Stimulated activated CD8-positive, alpha-beta memory T cell treated with anti-CD3 and anti-CD28 coated beads, Interleukin-4, amount 100 ng/mL, for 4 hours (primary cell): ENCODE measurements at places on chromosomes 5 and 9.

GRCh38 chr5:657570-657969 is 35.6 kb downstream of the TPPP start:
- no peak for DNase-seq

DNA sequence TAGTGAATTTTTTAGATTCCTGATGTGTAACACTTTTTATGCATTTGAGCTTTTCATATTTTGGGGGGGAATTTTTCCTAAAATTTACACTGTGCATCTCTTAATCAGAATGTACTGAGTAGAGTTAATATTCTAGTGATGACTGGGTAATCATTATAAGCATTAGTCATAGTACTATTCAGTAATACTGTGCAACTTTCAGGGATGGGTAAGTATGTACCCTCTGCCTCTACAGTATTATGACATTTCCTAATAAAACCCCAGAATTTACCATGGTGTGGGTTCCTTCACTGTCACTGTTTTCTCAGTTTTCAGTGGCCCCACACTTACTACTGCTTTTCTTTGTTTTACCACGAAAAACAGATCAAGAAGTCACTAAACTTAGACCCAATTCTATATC is 2.8 kb upstream of the CMYA5 start:
- no peak for DNase-seq

- no peak for DNase-seq
Measured at GRCh38 chr9:94800424-94801117, 74.1 kb downstream of the AOPEP start.

- no peak for DNase-seq
Measured at GRCh38 chr5:40033411-40033810, 608.6 kb upstream of the DAB2 start.

DNA sequence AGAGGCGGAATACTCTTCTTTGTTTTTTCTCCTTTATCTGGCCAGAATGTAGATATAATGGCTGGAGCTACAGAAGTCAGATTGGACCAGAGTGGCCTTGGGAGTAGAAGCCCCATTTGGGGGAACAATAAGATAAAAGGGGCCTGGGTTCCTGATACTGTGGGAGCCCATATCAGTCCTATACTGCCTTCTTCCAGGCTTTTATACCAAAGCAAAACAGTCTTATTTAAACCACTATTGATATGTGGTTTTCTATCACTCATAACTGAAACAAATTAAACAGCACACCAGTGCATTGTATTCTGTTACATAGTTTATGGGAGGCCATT is 14.3 kb downstream of the SPAAR start:
- no peak for DNase-seq

GRCh38 chr9:130358928-130359327 is 85.8 kb upstream of the ASS1 start:
- DNase-seq, result no peak

GRCh38 chr5:54281960-54282692 is 28.2 kb downstream of the ARL15 start:
- DNase-seq, result no peak

DNA sequence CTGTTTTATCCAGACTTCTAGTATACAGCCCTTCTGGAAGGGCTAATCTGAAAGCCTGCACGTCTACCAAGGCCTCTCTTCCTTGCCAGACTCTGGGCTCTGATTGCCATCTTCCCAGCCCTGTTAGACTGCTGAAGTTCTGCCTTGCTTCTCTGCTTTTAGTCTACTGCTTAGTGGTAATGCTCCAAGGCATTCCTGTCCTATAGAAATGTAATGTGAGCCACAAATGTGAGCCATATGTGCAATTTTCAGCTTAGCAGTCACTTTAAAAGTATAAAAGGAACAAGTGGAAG is 32.1 kb downstream of the WNK2 start:
- DNase-seq, result no peak

GRCh38 chr9:103552712-103553111 is 541.4 kb upstream of the SMC2 start:
- DNase-seq, result no peak

- DNase-seq, result peak; percentile 75
Measured at GRCh38 chr5:139273572-139274289, 19.8 kb upstream of the MATR3 start.

DNA sequence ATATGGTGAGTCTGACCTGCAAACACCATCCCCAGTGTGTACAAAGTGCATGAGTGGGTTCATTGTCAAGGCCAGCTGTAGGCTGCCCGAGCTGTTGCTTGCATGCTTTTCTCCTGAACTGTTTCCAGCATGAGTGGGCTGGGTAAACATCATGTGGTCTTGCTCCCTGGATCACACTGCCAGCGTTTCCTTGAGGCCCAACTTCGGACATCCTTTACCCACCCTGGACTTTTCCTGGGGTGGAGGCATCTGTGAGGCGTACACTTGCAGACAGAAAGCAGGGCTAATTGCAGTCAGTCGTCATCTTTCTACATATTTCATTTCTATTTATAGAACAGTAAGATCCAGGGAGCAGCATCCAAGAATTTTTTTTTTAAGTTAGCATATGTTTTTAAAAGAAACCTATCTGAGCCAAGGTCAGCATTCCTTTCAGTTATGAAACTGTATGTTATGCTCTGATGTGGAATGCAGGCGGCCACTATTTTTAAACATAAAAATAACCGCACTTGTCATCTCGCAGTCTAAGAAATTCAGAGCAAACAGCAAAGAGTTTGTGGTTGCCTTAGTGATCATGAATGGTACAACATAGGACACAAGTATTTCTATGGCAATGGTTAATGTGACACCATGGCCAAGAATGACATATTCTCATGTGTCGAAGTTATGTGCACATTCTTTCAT is 106.5 kb upstream of the DMRT1 start:
- no peak for DNase-seq

- DNase-seq, result no peak
Measured at GRCh38 chr5:22938362-22938761, 85.2 kb upstream of the CDH12 start.

DNA sequence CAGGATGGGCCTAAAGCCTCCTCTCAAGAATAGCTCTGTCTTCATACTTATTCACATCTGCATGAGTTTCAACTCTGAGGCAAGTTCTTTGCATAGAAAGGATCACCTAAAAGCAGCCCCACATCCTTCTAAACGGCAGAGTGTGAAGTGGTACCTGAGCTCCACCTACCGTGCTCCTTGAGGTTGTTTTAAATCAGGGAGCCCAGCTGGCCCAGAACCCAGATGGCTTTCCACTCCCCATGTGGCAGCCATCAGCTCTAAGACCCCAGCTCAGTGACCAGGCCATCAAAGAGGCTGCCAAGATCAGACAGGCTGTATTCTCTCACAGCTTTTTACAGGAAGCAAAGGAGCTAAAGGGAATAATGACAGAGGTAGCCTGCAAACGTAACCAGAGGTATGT is 299.3 kb downstream of the RASEF start:
- DNase-seq, result no peak

- DNase-seq, result no peak
Measured at GRCh38 chr5:440401-441201, 2.4 kb upstream of the EXOC3 start.

- no peak for DNase-seq
Measured at GRCh38 chr5:125232779-125233230, 486.4 kb upstream of the ZNF608 start.

DNA sequence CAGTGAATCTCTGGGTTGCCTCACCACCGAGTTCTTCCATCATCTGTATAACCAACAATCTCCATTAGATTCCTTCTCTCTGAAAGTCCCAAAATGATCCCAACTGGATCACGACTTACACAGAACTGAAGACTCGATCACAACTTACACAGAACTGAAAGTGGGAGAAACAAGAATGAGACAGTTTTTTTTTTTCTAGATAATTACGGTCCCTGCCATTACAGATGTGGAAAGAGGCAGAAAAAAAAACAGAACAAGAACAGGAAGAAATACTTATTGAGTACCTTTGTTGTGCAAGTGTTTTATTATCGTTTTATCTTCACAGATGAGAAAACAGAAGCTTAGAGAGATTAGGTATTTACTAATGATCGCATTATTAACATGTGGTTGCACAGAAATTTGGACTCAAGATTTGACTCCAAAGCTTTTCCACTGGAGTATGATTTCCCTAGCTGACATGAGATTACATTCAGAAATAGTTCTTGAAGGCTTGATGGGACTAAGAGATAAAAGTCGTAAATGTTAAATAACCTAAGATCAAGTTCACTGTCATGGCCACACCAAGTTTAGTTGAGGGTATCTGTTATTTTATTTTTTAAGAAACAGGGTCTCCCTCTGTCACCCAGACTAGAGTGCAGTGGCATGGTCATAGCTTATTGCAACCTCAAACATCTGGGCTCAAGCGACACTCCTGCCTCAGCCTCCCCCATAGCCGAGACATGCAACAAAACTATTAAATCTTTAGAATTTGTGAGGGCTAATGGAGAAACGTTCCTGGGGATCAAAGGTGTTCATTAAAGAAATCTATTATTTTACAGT is 8.9 kb downstream of the PLK2 start:
- DNase-seq, result no peak

DNA sequence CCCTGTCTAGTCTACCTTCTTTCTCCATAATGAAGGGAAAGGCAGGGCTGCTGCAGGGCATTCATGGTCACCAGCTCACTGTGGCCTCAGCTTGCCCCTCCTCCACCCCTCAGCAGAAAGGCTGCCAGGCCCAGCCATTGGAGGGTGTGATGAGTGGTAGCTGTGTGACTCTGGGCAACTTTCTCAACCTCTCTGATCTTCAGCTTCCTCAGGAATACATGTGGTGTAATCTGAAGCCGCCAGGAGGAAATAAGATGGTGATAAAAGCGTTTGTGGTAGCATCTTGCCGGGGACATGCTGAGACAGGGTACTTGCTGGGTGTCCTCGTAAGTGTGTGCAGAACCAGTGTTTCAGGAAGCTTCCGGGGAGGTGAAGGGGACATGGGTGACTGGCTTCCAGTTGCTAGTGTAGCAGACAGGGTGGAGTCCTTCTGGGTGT is 9.8 kb downstream of the CXCL14 start:
- DNase-seq, result no peak

DNA sequence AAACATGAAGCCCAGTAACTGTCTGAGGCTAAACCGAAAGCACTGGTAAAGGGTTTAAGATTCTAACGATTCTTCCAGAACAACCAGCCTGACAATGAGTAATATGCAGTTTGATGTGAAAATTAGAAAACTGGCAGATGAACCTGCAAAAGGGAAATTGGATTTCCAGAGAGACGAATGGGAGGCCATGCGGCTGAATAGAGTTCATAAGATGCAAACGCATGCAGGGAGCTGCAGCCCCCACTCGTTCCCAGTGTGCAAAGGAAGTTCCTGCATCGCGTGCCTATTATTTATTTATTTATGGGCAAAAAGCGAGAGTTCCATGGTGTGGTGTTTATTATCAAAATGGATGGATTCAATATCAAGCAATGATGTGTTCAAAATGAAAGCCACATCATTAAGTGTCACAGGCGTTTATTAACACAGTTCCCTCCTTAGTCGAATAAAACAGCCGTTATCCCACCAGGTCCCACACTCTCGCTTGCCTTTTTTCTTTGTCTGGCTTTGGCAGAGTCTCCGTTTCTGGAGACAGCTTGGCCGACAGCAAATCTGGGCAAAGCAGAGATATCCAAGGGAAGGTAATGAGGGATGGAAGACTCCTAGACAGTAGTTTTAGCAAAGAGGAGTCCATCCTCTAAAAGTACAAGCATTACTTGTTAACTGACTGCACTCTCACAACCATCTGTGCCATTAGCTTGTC is 451.4 kb downstream of the KDM4C start:
- no peak for DNase-seq

- no peak for DNase-seq
Measured at GRCh38 chr5:73763300-73764032, 137.5 kb downstream of the ARHGEF28 start.

DNA sequence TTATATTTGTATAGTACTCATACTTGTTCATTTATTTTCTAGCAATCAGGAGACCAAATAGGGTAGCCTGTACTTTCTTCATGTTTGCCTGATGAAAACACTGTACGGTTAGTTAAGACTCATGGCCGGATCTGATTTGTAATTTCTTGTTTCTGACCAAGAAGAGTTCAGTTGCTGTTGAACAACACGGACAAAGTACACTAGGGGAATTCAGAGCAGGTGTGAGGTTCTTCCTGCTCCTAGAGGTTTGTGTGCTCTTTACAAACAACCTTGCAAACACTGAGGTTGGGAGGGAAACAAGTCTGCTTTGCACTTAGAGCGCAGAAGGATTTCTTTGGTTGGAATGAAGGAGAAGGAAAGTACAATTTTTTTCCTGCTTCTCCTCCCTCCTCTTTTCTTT is 69.7 kb downstream of the TRIO start:
- DNase-seq, result no peak

DNA sequence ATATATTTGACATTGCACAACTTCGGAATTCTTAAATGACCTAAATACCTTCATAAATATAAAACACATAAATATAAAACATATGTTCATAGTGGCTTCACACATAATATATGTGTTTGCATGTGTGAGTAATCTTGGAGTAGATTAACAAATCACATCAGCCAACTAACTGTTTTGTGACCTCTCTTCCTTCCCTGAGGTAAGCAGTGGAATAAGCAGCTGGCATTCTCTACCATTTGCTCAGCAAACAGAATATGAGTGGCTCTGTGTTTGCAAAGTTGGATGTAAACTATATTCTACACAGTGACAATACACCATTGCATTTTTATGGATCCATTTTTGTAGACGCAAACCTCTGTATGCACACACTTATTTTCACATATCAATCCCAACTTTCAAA is 189.9 kb downstream of the ACER2 start:
- no peak for DNase-seq

- no peak for DNase-seq
Measured at GRCh38 chr9:79470954-79471353, 100.8 kb upstream of the TLE4 start.
